GDM1 (cell line): ENCODE measurements at places on chromosomes 2 and 18.

DNA sequence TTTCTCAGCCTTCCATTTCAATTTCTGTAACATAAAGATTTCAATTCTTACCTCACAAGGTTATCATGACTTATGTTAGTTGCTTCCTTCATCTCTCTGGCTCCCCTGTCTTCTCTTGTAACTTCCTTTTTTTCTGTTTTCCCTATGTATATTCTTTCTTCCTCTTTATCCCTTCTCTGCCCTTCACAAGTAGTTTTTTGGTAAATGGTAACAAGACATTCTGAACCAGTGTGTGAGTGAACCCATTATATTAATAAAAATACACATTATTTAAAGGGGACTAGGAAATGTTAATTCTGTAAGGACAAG is 8.4 kb downstream of the ACSL3 start:
- DNase-seq, result no peak

DNA sequence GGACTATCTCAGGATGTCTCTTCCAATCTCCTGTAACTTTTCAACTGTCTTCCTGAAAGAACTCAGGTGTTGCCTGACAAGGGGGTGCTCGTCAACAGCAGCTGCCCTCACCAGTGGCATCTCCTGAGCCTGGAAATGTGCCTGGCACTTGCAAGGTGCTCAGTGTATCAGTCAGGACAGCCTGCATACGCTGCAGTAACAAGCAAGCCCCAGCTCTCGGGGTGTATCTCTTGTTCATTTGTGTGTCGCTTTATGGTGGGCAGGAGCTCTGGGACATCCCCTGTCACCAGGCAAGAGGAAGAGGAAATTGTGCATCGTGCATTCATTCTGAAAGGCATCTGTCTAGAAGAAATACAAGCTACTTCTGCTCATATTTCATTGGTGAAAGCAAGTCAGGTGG is 263.1 kb downstream of the DCDC2C start:
- DNase-seq, result no peak

DNA sequence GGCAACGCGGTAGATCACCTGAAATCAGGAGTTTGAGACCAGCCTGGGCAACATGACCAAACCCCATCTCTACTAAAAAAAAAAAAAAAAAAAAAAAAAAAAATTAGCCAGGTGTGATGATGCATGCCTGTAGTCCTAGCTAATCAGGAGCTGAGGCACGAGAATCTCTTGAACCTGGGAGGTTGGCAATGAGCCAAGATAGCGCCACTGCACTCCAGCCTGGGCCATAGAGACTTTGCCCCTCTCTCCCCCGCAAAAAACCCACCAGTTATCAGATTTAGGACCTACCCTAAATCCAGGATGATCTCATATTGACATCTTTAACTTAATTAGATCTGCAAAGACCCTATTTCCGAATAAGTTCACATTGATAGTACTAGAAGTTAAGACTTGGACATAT is 29.2 kb upstream of the LDAH start:
- no peak for DNase-seq

DNA sequence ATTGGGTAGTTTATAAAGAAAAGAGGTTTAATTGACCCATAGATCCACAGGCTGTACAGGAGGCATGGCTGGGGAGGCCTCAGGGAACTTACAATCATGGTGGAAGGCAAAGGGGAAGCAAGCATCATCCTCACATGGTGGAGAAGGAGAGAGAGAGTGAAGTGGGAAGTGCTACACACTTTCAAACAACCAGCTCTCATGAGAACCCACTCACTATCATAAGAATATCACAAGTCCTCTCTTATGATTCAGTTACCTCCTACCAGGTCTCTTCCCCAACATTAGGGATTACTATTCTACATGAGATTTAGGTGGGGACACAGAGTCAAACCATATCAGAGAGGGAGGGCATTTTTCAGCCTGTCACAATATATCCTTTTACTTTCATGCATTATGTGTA is 22.7 kb upstream of the DOCK10 start:
- DNase-seq, result no peak

DNA sequence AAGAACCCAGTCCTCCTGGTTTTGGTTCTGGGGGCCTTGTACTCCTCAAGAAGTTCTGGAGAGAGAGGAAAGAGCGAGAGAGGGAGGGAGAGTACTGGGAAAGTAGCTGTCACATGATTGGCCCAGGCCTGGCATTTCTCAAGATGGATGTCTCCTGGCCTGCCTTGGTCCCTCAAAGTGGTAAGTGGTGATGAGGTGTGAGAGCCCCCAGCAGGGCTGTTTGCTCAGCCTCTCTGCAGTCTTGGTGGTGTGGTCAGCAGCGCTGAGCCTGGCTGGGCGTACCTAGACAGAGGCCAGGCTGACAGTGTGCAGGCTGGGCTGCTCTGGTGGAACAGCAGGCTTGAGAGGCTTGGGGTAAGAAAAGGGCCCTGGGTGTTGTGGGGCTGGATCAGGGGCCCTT is 2.5 kb downstream of the SPEG start:
- DNase-seq, result no peak

DNA sequence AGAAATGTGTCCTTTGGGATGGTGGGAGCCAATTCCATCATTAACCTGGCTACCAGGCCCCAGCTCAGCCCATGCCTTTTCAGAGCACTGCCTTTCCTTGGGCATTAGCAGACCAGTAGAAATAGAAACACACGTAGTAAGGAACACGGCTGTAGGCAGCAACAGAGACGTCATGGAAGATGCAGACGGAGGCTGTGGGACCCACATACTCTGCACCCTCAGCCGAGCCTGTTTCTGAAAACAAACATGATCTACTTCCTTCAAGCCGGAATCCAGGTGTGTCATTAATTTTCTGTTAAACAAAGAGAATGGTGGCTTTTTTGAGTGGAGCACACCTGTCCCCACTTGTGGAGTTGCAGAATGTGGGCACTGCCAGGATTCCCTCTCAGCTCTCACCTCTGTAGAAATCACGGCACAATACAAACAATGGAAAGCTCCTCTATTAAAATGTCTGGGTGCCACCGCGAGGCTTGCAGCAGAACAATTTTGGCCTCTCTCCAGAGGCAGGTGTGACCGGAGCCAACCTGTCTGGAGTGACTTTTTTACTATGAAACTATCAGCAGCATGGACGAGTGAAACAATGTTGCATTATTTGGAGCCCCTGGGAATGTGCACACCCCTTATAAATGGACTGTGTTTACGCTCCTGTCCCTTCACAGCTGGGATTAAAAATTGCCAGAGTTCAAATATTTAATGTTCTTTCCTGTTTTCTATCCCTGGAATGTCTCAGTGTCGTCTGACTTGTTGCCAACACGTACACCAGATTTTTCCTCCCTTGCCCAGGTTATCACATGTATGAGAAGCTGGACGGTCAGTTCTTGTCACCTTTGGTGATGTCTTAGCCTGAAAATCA is 31.7 kb downstream of the SPP2 start:
- DNase-seq, result no peak

GRCh38 chr2:48218169-48218568 is 311.8 kb upstream of the STON1 start:
- DNase-seq, result no peak

DNA sequence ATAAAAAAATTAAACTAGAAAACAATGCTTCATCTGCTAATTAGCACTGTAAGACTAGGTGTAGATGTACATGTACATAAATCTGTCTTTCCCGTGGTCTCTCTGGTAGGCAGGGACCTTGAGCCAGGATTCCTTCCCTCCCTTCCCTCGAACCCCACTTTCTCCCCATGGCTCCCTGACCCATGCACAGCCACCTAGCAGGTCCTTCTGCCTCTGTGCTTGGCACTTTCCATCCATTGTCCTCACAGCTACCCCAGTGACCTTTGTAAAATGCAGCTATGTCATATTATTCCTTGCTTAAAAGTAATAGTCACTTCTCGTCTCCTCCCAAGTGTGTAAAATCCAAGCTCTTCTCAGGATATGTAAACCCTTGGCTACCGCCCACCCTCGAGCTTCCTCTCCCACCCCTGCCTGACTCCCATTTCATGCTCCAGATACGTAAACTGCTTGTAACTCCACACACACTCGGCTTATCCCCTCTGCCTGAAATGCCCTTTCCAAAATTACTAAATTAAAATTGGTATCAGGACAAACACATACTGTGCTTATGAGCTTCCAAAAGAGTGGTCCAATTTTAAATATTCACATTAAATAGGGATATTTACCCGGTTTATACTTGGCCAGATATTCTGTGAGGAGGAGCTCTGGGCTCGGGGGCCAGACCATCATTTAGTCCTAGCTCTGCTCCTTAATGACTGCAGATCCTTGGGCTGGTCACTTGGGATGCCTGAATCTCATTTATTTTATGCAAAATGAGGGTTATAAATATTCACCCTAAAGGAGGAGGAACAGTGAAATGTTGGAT is 54.0 kb upstream of the RALBP1 start:
- DNase-seq, result no peak

DNA sequence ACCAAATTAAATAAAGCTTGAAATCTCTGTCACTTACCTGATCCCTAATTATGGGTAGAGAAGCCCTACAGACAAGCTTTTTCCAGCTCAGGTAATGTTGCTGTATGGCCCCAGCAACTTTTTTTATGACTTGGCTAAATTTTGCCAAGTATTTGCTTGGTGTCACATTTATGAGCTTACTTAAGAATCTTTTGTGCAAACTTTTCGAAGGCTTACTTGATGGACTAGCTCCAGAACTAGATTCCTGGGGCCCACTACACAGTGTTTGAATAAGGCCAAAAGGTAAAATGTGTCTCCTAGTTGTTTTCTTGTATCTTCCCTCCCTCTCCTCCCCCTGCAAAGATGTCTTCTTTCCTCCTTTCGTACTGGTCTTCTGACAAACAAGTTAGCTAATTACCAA is 257.9 kb downstream of the OSR1 start:
- DNase-seq, result no peak

DNA sequence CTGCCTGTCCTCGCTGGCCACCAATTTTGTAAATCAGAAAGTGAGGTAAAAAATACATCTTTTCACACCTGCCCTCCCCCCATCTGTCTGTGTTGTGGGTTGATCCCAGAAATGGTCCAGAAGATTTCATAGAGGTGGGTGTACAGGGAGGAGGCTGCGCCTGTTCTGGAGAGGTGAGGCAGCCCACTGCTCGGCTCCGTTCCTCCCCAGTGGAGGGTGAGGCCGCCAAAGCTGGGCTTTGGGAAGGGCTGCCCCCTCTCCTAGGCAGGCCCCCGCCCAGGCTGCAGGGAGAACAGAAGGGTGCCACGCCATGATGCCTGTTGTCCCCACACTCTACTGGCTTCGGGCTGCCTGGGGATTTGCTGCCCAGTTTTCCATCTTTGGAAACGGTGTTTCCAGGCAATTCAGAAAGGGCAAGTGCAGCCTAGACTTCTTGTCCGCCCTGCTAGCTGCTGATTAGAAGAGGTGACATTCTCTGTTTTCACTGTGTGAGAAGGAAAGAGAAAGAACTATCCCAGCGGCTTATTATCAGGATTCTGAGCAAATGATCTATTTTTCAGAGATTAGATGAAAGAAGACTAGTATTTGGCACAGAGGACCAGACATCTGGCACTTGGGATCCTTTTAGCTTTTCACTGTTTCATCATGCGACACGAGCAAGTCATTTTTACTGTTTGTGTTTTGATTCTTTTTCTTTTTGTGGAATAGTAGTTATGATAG is 18.7 kb downstream of the SMARCAL1 start:
- no peak for DNase-seq

DNA sequence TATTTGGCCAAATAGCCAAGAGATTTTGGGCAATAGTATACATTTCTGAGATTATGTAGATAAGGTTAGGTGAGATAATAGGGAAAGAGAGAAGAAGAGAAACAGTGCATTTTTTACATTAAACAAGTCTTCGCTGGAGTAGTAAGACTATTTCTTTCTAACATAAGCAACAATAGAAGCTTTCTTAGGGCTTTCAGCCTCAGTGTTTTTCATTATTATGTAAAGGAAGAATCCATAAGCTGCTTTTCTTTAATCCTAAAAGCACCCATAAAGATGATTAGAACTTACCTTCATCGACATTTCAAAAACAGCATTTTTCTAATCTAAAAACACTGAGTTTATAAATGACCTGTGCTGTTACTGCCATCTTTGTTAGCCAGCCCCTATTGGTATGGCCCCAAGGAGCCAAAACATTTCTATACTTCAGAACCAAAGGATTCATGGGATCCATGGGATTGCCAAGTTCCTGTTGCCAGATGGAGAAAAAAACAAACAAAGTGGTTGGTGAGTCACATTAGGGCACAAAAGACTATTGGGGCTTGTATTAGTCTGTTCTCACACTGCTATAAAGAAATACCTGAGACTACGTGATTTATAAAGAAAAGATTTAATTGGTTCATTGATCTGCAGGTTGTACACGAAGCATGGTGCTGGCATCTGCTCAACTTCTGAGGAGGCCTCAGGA is 88.2 kb downstream of the SCG2 start:
- DNase-seq, result no peak

DNA sequence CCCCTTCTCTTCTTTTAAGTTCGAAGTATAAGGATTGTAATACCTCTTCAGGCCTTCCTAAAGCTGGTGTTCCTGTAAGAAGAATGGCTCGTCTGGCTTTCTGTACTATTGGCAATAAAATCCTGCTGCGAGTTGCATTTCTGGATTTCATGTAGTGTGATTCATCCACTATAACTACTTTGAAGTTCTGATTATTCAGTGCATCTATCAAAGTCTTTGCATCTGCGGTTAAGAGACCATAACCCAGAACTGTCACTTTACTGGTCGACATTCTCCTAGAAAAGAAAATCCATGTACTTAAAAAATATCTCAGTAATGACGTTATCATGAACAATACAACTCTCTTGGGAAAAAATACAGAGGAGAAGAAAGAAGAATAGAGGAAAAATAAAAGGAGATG is 181.1 kb downstream of the ZRANB3 start:
- DNase-seq, result no peak

DNA sequence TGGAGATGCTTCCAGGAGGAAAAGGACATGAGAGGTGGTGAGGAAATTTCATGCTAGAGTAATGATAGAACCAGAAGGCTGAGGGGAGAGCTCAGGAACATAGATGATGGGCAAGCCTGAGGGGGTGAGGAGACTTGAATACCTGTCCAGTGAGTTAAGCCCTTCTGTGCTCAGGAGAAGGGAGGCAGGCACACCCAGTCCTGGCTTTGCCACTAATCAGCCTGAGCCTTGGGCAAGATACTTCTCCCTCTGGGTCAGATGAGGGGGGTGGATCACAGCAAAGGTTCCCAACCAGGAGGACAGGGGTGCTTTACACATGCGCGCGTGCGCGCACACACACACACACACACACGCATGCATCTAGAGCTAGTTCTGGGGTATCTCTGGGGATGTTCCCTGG is 151.6 kb upstream of the MSH6 start:
- no peak for DNase-seq

DNA sequence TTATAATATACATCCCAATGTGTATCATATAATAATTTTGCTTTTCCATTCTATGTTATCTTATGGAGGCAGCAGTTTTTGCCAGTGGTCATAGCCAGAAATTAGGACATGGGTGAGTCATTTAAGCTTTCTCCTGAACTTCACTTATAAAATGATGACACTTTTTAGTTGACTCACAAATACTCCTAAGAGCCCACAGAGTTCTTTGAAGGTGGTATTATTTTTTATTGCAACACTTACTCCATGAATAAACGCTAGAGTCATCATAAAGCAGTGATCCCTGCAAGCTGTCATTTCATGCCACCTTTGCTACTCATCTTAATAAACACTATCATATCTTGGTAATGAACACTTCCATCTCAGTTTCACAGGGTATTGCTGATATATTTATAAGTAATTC is 69.9 kb upstream of the MAPRE2 start:
- DNase-seq, result no peak

GRCh38 chr2:223647258-223647952 is 45.2 kb upstream of the SCG2 start:
- DNase-seq, result no peak
